Stimulated activated CD4-positive, alpha-beta T cell treated with anti-CD3 and anti-CD28 coated beads, Interleukin-1b, Interleukin-23, amount 100 ng/mL, for 24 hours (primary cell): ENCODE measurements at places on chromosomes 12 and 14.

- DNase-seq: peak; percentile 35
These were observed 31.1 kb downstream of the ALDH1L2 start for GRCh38 chr12:105053116-105053572.

DNA sequence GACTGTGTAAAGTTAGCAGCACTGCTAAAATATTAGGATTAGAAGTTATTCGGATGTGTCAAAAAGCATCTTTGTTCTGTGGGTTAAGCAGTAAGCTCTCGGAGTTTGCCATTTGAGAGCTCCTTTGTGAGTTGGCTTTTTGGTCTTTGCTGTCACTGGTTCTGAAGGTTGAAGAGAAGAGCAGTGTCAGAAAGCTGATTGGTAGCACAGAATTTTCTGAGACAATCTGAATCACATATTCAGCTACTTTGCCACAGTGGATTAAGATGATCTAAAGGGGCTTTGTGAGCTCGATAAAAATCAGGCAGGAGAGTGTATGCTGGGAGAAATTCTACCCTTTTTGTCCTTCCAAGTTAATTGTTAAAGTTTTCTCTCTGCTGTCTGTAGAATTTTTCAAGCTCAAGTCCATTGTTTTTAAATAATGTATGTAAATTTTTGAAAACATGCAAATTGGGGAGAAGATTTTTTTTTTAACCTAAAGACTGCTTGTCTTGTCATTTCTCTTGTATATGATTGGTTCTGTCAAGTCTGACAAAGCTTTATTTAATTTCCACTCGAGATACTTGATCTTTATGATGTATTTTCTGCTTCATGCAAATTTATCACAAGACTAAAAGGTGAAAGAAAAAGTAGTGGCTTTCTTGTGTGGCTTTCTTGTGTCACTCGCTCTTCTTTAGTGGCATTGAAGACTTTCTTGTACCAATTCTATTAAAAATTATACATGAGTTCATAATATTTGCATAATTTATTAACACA, 307.3 kb downstream of the EGLN3 start:
- DNase-seq: no peak

GRCh38 chr12:11729008-11729407, 79.5 kb downstream of the ETV6 start:
- DNase-seq: no peak

- no peak for DNase-seq
These were observed 142.7 kb upstream of the SYT1 start for GRCh38 chr12:78721906-78722305.
